ENCODE measurements at places on chromosomes 4 and X.

- DNase-seq: no peak
These were observed 1459.8 kb downstream of the RAPGEF2 start for GRCh38 chr4:160562661-160563060.

GRCh38 chr4:54256491-54257486, 27.7 kb downstream of the PDGFRA start:
- no peak for DNase-seq

- DNase-seq: peak; percentile 69
These were observed 8.8 kb upstream of the MND1 start for GRCh38 chr4:153335665-153336064.

- no peak for DNase-seq
These were observed 1964.0 kb downstream of the PCDH7 start for GRCh38 chr4:32684160-32684559.
